CD4-positive, alpha-beta T cell treated with Interleukin-12 subunit alpha and Interleukin-12 subunit beta, for 1 hour (primary cell): ENCODE measurements at places on chromosomes 13 and 19.

DNA sequence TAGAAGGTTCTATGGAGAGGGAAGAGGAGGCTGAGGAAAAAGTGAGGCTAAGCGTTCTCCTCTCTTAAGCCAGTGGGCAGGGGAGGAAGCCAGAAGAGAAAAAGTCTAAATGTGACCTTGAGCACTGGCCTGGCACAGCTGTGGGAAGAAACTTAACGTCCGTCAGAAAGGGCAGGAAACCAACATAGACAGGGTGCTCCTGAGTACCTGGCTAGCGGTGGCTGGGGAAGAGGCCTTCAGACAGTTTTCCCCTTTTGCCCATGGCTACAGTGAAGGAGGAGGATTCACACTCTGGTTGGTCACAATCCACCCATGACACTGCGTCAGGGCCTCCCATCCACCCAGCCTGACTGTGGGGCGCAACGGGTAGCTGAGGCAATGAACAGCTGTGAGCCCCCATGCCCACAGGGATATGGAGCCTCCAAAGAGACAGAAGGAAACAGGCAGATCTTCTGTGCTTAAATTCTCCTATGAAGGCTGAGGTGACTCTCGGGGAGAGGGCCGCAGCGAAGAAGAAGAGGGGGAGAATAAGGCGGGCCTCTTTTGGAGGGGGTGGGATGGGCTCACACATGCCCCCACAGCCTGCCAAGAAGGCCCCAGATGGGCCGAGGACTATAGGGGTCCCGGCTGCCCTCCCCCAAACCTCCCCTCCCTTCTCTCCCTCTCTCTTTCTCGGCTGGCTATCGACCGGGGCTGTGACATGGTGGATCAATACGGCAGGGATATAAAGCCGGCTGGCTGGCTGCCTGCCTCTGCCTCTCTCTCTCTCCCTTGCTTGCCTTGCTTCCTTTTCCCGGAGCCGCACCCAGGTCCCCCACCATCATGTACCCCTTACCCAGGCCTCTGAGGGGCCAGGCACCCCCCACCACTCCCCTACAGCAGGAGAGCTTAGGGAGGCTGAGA lies 19.8 kb upstream of the POU2F2 start:
- DNase-seq, result no peak

DNA sequence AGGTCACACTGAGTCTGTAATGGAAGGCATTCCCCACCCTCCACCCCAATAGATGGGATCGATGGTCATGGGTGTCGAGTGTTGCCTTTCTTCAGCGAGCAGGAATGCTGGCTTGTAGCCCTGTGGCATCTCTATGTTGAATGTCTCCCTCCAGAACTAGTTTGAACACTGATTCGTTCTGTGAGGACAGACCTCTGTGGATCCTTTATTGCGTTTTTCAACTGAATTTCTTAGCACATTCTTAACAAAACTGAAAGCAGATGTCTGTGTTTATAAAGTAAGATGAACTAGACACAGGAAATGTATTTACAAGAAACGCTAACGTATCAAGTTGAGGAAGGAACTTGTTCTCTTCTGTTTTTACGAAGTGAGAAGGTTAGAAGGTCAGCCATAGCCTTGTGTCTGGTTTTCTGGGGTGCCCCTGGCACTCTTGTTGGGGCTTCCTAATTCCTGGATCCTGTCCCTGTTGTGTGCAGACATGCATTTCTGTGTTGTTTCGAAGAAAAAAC lies 36.8 kb upstream of the TM9SF2 start:
- DNase-seq, result peak; percentile 2

DNA sequence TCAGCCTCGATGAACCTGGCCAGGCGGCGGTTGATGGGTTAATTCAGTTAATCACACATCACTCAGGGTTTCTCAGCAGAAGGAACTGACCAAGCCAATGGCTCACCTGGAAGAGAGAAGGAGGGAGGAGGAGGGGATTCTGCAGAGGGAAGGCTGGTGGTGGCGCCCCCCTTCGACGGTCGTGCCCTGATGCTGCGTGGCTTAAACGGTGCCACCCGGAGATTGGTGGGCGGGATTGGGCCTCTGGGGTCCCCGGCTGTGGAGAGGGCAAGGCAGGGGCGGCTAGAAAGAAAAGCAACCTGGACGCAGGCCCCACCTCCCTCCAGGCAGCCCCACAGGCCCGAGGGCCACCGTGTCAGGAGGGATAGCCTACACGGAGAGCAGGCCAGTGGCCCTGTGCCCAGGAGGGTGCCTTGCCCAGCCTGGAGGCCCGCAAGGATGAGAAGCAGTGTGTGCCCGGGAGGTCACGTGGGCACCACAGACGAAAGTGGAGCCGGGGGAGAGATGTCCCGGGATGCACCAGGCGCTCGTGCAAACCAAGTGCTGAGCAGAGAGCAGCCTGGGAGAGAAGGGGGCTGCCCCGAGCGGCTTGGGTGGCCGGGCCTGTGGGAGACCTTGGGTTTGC lies 16.0 kb downstream of the CSNK1G2 start:
- no peak for DNase-seq

GRCh38 chr13:59043016-59043415 lies 1120.7 kb downstream of the DIAPH3 start:
- no peak for DNase-seq

DNA sequence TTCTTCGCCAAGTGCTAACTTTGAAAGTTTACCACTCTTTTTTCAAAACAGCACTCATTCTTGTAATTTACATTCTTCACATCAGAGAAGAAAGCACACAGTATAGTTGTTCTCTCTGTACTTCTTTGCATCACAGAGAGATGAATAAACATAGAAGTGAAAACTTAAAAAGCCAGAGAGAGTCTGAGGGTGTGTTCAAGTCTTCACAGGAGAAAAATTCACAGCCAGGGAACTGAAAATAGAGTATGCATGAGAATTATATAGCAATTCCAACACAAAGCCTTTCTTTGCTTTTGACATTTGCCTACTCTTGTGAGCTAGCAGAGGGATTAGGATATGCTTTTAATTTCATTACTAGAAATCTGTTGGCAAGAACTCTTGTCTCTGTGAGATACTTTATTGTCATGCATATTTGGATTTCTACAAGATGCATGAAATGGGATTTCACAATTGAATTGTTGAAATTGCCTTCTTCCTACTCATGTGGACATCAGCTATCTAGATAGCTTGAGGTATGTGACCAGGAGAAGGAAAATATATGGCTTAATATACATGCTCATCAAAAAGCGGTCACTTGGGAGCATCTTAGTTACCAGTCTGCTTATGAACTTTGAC lies 166.1 kb downstream of the SLC7A1 start:
- DNase-seq, result no peak

DNA sequence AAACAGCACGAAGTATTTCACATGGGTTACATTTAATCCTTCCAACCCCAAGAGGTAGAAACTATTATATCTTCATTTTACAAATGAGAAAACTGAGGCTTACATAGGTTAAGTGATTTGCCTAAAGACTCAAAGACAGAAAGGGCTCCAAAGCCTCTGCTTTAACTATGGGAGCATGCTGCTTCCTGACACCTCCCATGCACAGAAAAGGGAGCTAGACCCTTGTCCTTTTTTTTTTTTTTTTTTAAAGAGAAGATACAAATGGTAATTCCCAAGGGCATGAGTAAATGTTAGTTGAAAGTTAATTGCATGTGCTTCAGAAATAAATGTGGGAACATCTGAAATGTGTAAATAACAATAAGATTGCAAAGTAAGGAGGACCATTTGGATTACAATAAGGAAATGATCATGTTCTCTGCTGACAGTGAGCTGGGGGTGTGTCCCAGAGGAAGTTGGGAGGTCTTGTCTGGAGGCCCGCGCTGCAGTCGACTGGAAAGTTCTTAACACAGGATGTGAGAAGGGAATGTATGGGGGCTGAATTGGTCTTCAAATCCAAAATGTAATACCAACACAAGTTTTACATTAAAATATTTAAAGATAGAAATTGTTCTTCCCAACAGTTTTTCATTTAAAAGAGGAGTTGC lies 500.3 kb downstream of the KLF12 start:
- no peak for DNase-seq

- no peak for DNase-seq
Measured at GRCh38 chr19:55959996-55960675, 12.5 kb downstream of the NLRP8 start.

- DNase-seq, result no peak
Measured at GRCh38 chr13:85509512-85509911, 289.7 kb downstream of the SLITRK6 start.

DNA sequence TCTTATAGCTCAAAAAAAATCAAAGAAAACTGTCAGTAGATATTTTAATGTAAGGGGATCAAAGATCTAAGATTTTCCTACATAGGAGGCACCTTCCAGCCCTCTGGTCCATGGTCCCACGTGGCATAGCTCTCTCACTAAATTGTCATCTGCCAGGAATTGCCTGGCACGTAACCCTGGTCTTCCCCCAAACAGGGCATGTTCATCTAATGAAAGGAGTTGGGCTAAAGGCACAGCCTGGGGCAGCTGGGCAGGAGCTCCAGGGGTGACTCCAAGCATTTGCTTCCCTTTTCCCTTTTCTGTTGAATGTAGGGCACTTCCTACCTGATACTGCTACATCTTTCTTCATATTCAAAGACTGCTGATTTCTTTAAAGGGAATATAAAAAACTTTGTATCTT lies 148.7 kb downstream of the COL4A1 start:
- no peak for DNase-seq

DNA sequence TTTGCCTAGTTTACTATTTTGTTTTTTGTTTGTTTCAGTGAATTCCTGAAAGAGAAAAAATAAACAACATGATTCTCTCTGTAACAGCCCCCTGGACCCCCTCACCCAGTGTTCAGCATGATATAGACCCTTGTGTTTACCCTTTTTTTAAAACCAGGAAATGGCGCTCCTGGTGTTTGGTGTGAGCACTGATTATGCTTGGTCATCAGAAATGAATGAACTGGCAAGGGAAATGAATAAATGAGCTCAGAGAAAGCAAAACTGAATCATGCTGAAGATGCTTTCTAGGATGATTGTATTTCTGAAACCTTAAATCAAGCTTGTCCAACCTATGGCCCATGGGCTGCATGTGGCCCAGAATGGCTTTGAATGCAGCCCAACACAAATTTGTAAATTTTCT lies 22.1 kb downstream of the WASF3 start:
- no peak for DNase-seq

GRCh38 chr19:55621673-55622231 lies 2.6 kb downstream of the ZNF784 start:
- DNase-seq, result no peak

- DNase-seq, result no peak
Measured at GRCh38 chr13:108917581-108917980, 288.2 kb downstream of the MYO16 start.

GRCh38 chr13:102555914-102556553 lies 40.8 kb upstream of the TPP2 start:
- peak; percentile 36 for DNase-seq

DNA sequence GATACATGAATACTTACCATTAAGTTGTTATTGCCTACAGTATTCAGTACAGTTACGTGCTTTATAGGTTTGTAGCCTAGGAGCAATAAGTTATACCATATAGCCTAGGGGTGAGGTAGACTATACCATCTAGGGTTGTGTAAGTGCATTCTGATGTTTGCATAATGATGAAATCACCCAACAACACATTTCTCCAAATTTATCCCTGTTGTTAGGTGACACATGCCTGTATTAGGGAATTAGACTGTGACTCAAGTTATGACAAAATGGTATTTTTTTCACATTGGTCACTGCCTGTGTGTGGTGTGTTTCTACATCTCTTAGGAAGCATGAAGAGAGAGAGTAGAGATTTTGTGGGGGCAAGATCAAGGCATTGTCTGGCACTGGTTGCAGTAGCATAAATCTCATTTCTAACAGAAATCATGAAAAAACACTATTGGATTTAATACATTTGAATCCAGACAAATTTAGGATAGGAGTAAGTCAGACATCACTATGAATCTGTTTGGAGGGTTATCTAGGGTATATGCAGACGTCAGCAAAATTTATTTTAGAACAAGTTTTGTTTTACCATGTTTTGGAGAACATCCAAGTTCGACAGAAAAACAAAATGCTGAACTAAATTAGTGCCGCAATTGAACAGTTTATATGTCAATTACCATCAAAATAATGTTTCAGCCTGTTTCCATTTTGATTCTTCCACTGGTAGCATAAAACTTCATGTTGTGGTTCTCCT lies 332.1 kb downstream of the LMO7 start:
- DNase-seq, result no peak

DNA sequence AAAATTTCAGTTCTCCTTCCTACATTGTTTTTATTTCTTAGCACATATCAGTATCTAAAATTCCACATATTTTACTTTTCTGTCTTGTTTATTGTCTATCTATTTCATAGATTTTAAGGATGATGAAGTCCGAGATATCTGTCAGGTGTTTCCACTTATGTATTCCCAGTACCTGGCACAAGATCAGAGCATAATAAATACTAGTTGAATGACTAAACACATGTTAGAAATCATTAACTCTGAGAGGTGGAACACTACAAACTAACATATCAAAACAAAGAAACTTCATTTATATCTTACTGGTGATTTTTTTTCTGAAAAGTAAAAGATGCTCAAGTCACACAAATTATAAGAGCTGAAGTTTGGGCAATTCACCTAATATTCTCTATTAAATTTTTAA lies 1208.3 kb downstream of the PCDH9 start:
- DNase-seq, result no peak

- DNase-seq, result no peak
Measured at GRCh38 chr13:98098516-98098915, 44.4 kb upstream of the FARP1 start.

DNA sequence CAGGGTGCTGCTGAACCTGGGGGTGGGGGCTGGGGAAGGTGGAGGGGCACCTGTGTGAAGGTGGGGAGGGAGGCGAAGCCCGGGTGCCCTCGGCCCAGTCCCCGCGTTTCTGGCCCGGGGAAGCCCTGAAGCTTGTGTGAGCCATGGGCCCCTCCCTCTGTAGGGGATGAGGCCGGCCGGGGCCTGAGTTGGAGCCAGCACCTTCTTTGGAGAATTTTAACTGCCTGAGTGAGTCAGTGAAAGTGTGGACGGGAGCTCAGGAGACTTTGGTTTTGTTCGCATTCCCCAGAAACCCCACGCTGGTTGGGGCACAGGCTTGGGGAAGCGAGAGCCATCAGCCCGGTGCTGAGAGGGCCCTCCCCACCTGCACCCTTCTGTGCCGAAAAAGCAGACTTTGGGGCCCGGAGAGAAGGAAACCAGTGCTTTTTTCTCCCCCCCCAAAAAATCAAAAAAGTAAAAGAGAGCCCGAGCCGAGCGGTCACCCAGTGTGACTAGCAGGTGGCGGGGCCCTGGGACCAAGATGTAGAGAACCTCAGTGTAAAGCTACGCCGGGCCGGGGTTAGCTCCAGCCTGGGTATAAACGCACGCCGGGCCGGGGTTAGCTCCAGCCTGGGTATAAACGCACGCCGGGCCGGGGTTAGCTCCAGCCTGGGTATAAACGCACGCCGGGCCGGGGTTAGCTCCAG lies 45.1 kb downstream of the TMEM255B start:
- DNase-seq, result no peak

DNA sequence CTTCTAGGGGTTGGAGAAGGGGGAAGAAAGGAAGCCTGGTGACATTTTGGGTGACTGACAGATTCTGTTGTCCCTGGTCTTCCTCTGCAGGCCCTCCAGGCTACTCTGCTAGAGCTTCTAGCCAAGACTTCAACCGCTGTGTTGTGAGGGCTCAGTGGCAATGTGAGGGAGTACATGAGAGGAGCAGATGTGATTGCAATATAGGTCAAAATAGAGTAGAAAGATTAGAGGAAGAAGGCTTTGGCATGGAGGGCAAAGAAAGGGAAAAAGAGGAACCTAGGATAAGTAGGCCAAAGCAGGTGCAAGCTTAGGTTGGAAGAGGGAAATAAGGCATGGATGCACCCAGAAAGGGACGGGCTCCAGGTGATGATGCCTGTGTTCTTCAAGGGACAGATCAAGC lies 216.9 kb downstream of the RGCC start:
- no peak for DNase-seq
